ENCODE measurements at places on chromosomes 11 and 22. TPM values are rescaled to one million over a fixed set of nuclear protein-coding genes. Genes with fewer than 3 reads are reported as not detected.

The HEPACAM gene
- total RNA-seq = not detected

The GGT1 gene
- total RNA-seq = 2.5 TPM

The CASP5 gene
- total RNA-seq = not detected

The SLC22A25 gene
- not detected for total RNA-seq

The CNIH2 gene
- total RNA-seq = not detected

The SMC1B gene
- total RNA-seq = not detected

Measured in mammary microvascular endothelial cell (primary cell).